ENCODE measurements at places on chromosomes 5 and 9. TPM values are rescaled to one million over a fixed set of nuclear protein-coding genes. Genes with fewer than 3 reads are reported as not detected.

DNA sequence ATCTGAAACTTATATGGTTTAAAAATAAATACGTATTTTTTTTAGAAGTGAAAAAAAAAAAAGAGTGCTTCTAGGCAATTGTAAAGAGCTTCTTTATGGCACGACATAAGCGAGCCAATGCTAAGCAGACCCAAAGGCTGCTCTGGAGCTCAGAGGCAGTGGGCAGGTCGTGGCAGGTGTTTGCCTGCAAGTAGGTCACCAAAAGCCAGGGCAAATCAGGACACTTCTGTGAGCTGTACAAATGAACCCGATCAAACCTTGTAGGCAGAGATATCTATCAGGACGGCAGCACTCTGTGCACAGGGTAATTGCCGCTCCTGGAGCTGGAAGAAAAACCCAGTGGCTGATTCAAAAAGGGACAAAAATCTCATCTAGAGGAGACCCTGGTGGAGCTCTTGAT lies 75.9 kb downstream of the IRX2 start:
- no peak overlapping the region for H3K4me3 ChIP-seq
- H3K27me3 ChIP-seq, result no peaks in the 10 kb centered on the region
- H3K4me1 ChIP-seq, result no peaks in the 10 kb centered on the region
- no peaks in the 10 kb centered on the region for H3K36me3 ChIP-seq
- H3K27ac ChIP-seq, result no peak overlapping the region
- DNase-seq, result peak; percentile 18

GRCh38 chr9:121399126-121399882 lies 29.3 kb upstream of the STOM start:
- peaks cover 24% of the 10 kb centered on the region for H3K4me1 ChIP-seq
- no peak overlapping the region for H3K4me3 ChIP-seq
- no peaks in the 10 kb centered on the region for H3K27me3 ChIP-seq
- no peaks in the 10 kb centered on the region for H3K36me3 ChIP-seq

DNA sequence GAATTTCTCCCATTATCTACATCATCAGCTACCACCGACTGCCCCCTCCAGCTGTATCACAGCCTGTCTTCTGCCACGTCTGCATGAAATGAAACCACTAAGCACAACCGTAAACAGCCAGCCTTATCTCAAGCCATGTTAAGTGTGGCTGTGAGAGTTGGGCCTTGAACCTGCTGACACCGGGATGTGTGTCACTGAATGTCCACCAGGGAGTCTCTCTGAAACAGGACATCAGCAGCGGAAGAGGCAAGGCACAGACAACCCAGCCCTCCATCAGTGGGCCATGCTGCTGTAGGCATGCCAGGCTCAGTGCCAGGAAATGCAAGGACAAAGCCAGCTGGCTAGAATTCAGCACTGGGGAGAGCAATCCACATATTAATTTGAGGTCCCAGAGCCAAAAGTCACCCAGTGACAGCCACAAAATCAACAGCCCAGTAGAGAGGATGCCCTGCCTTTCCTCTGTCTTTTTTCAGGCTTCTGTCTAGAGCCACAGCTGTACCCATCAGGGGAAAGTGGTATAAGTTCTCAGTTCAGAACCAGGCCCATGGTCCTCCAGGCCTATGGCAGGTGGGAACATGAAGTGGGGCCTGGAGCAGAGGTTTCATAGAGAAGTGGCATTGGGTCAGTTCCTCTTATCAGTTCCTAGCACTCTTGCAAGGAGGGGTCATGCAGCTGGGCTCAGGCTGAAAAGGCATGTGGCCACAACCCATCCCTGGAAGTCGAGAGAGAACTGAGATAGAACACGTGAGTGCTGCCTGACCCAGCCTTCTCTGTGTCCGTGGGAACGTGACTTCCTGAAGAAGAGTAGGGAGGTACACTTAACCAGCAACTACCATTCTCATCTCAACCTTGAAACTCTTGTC lies 199.4 kb downstream of the ESM1 start:
- no peak overlapping the region for H3K27ac ChIP-seq
- no peak for DNase-seq
- no peaks in the 10 kb centered on the region for H3K4me1 ChIP-seq
- no peak overlapping the region for H3K4me3 ChIP-seq

DNA sequence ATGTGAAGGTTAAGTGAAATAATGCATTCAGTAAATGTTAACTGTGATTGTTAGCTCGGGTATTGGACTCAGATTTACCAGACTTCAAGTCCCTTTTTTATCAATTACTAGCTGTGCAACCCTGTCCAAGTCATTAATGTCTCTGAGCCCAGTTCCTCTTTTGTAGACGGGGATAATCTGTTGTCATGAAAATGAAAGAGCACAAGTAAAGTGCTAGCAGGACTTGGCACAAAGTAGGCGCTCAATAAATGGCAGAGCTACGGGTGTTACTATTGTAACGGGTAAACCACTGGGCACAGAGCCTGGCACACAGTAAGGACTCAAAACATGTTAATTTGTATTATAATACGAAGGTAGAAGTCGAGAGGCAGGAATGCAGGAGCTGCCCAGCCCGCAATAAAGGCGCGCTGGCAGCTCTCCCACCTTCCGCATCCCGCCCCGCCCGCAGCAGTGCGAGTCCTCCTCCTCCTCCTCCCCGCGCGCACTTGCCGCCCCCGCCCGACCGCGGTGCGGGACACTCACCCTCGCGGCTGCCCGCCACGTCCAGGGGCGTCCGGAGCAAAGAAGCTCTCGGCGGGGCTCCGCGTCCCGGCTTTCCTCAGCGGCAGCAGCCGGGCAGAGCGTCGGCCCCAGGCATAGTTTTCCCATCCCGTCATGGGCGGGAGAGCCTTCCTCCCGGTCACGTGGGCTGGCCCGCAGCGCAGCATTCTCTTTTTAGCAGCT lies at the start of gene C1QTNF2:
C1QTNF2 (minus strand) TSS at position 637 of the 723 bp plus-strand sequence. CDS start 15,615 bp downstream, outside the sequence.
- H3K36me3 ChIP-seq, result no peaks in the 10 kb centered on the region
- DNase-seq, result peak; percentile 68
- H3K4me3 ChIP-seq, result peak within 1 kb of the TSS; percentile 47

DNA sequence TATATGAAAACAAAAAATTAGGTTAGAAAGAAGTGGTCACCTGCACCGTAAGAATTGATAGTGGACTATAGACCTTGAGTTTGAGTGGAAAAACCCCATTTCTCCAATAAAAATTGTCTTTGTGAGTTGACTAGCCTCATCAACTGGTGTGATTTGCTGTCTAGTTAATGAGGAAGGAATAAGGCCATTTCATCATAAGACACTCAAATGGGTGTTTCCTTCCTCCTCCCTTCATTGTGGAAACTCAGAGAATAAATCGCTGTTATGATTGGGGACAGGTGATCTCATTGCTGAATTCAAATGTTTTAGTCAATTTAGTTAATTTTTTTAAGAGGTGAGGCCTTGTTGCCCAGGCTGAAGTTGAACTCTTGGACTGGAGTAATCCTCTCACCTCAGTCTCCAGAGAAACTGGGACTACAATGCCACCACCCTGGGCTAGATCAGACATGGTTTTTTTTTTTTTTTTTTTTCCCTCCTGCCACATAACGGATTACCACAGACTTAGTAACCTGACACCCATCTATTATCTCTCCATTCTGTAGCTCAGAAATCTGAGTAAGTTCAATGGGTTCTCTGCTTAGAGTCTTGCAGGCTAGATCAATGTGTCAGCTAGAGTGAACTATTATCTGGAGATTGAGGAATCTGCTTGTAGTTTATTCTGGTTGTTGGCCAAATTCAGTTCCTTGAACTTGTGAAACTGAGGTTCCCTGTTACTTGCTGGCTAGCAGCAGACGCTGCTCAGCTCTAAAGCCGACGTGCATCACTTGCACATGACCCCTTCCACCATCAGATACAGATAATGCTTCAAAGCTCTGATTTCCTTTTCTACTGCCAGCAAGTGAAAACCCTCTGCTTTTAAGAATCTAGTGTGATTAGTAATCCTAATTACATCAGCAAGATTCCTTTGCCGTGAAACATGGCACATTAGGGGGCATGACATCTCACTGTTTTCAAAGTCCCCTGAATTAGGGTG lies 663.8 kb upstream of the CDH9 start:
- H3K36me3 ChIP-seq, result no peaks in the 10 kb centered on the region
- H3K4me3 ChIP-seq, result no peak overlapping the region
- no peak for DNase-seq
- no peak overlapping the region for H3K27ac ChIP-seq
- H3K27me3 ChIP-seq, result no peaks in the 10 kb centered on the region

- H3K4me3 ChIP-seq, result no peak overlapping the region
- peaks cover 7% of the 10 kb centered on the region for H3K36me3 ChIP-seq
- no peaks in the 10 kb centered on the region for H3K27me3 ChIP-seq
- DNase-seq, result no peak
Measured at GRCh38 chr5:5313101-5313635, 109.3 kb upstream of the ICE1 start.

DNA sequence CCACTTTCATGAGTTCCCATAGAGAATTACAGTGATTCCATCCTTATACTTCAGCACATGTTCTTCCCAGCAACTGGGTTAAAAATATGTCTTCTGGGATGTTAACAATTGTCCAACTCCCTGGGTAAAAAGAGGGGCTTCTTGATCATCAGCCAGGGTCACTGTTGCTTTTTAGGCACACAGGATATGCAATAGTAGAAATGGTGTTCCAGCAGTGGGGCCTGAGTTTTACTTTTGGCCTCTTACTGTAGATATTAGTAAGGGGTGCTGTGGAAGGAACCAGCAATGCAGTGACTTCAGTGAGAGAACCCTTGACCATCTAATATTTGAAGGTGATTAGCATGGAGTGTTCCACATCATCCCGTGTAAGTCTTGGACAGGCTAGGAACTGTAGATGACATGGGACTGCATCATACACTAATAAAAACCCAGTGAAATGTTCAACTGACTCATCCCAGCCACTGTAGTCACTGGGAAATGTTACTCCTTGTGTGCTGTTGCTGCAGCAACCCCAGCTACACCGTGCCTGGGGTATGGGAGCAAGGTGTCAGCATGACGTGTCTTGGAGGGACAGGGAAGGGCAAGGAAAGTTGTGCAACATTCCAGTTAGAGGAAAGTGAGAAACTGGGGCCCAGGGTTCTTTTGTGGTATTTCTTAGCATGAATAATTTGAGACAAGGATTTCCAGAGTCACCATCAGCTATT lies 610.9 kb downstream of the RAB3C start:
- H3K27ac ChIP-seq, result peak overlapping the region; percentile 27
- no peaks in the 10 kb centered on the region for H3K27me3 ChIP-seq
- peak; percentile 37 for DNase-seq
- H3K36me3 ChIP-seq, result no peaks in the 10 kb centered on the region
- H3K4me1 ChIP-seq, result peaks cover 4% of the 10 kb centered on the region

DNA sequence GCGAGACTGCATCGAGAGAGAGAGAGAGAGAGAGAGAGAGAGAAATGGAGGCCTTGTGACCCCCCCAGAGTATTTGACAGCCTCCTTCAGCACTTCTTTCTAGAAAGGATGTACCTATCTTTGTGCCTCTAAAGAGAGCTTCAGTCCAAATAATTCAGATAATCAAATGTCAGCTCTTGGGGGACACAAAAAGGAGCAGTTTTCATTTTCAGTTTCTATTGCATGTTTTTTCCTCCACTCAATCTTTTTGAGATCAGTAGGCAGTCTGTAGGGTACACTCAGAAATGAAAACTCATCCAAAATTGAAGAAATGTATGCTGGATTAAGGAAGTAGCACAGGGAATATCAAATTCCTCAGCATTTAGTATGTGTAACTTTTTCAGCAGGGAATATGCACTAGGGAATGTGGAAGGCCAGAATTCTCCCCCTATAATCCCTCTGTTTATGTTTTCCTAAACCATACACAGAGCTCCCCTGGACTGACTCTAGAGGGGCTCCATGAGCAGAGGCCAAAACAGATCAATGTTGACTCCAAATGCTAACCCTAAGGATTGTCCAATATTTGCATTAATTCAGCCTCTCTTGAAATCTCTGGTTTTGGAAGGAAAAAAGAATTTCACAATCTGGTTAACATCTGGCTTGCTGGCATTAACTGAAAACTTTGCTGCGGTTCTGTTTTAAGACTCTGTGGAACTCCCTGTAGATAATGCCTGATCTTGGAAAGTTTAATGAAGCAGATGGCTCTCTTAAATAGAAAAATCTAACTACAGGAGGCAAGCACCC lies 250.1 kb downstream of the CEMIP2 start:
- no peak for DNase-seq
- H3K4me3 ChIP-seq, result no peak overlapping the region
- no peaks in the 10 kb centered on the region for H3K36me3 ChIP-seq
- no peak overlapping the region for H3K27ac ChIP-seq

DNA sequence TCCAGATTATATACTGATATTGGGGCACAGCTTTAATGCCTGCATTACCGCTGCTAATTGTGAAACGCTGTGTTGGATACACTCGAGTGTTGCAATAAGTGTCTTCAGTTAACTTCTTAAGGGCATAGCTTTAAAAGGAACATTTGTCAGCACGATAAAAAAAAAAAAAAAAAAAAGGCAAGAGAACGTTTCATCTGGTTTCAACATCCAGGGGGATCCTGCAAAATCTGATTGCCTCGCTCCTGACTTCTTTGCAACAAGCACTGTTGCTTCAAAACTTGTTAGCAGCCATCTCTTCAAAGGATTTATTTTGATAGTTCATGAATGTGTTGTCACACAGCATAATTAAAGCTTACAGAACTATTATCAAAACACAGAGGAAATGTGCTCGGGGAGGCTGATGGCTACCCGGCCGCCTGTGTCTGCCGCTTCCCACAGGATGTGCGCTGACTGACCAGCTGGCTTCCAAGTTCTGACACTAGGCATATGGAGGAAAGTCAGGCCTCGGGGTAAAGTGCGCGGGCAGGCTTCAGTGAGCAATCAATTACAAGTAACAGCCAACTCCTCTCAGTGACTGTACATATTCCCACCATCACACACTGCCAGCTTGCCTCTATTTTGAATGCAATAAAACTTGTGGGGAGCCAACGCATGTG lies 77.7 kb downstream of the EBF1 start:
- no peaks in the 10 kb centered on the region for H3K27me3 ChIP-seq
- H3K27ac ChIP-seq, result no peak overlapping the region
- H3K4me3 ChIP-seq, result no peak overlapping the region
- peaks cover 13% of the 10 kb centered on the region for H3K4me1 ChIP-seq
- no peaks in the 10 kb centered on the region for H3K36me3 ChIP-seq

DNA sequence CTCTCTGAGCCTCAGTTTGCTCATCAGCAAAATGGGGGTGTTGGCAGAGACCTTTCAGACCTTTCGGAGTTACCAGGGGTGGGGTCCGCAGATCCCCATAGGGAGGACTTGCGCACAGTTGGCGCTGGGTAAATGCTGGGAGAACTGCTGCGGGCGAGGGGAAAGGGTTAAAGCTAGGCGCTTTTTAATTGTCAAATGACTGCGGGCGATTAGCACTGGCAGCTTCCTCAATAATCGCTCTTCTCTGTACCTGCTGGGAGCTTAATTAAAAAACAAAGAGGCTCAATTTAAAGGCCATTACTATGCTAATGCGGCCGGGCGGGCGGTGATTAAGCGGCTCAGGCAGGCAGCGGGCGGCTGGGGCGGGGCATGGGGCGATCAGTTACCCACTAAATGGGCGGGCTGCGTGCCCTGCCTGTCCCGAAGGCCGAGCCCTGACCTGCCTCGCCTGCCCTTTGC lies 63.0 kb downstream of the LMX1B start:
- H3K27ac ChIP-seq, result no peak overlapping the region
- no peak for DNase-seq
- no peaks in the 10 kb centered on the region for H3K4me1 ChIP-seq
- peaks cover 22% of the 10 kb centered on the region for H3K27me3 ChIP-seq

The ARL14EPL gene
- total RNA-seq, result not detected

The TDRD7 gene
- 1.3 TPM for total RNA-seq

The GFRA3 gene
- not detected for total RNA-seq

The MVB12B gene
- total RNA-seq, result 7.8 TPM
